ENCODE measurements at places on chromosomes 13 and 19.

DNA sequence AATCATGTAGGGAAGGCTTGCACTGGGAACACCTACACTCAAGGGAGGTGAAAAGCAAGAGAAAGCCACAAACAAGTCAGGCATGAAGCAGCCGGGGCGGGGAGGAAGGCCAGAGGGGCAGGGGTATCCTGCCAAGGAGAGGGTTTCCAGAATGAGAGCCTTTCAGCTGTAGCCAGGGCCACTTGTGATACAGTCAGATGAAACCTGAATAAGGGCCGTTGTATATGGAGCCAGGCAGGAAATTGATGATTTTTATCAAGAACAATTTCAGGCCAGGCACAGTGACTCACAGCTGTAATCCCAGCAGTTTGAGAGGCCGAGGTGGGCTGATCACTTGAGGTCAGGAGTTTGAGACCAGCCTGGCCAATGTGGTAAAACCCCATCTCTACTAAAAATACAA, 4.4 kb downstream of the TRPM4 start:
- no peak for DNase-seq

- no peak for DNase-seq
These were observed 11.9 kb upstream of the PRKD2 start for GRCh38 chr19:46728693-46729339.

- DNase-seq = no peak
These were observed 320.1 kb upstream of the MAB21L1 start for GRCh38 chr13:35796623-35797022.

- DNase-seq = no peak
These were observed 56.4 kb downstream of the IER2 start for GRCh38 chr19:13206587-13206986.

- DNase-seq = no peak
These were observed at the start of gene ZNF556 for GRCh38 chr19:2867025-2867991. Gene ZNF556, plus strand, starts transcription at chr19:2867335. Its CDS starts 87 bp downstream, at chr19:2867422.

- no peak for DNase-seq
These were observed 18.7 kb upstream of the CRYL1 start for GRCh38 chr13:20544201-20544923.

- no peak for DNase-seq
These were observed 23.0 kb upstream of the CEACAM4 start for GRCh38 chr19:41649827-41650226.

DNA sequence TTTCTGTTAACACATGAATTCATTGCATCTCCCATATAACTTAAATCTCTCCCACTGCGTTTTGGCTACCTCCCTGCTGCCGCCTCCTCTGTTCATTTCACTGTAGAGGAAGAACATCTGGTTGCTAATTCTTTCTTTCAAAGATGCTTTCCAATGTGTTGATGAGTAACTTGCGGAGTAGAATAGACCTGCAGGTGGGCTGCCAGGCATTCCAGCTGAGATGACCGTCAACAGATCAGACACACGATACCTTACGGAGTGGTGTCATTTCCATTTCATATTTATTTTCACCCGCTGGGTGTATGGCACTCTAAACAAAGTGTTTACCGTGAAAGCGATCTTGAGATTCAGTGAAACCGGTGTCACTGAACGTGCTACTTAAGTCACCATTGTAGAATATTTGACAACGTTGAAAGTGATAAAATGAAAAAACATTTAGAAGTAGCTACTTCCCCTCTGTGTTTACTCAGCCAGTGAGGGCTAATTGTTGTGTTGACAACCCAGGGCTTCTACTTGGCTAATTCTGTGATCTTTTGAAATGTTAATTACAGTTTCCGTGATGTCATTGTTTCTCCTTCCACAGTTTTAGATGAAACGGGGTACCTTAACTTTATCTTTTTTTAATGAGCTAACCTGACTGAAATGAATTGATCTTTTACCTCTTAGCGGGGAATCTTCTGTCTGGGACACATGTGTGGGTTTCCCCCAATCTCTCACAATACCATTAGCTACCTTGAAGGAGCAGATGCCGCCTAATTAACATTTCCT, 228.5 kb upstream of the ARGLU1 start:
- no peak for DNase-seq

DNA sequence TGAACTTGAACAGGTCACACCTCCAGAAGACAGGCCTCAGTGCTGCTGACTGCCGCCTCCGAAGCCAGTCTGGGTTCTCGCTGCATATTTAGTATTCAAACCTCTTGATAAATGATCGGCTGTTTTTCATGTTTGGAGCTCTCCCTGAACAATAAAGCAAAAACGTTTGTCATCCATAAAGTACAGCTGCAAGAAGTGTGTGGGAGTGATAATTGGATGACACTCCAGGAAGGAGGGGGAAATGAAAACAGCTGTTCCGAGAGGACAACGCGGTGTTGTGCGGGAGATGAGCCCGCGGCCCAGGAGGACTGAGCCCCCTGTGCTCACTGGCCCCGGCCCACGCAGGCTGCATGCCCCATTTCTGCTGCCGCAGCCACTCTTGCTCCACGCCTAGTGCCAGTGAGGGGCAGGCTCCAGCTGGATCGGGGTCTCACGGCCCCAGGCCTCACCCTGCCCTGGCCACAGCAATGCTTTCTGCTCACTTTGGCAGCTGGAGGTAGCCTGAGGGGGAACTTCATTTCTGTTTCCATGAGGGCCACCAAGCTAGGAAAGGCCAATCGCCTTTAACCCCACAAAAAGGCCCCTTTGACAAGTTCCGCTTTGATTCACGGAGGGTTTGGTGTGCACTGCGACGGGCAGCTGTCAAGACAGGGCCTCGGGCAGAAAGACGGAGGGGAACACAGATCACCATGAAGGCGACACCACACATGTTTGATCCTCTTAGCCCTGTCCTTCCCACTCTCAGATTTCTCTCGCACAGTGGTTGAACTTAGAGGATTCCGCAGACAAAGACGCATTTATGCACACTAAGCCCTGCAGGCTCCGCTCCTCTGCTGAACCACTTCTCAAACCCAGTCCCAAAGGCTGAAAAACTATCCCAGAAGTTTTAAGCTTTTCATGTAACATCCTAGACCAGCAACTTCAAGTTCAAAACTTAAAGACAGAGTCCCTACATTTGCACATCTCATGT, 537.6 kb downstream of the EFNB2 start:
- DNase-seq = peak; percentile 77

DNA sequence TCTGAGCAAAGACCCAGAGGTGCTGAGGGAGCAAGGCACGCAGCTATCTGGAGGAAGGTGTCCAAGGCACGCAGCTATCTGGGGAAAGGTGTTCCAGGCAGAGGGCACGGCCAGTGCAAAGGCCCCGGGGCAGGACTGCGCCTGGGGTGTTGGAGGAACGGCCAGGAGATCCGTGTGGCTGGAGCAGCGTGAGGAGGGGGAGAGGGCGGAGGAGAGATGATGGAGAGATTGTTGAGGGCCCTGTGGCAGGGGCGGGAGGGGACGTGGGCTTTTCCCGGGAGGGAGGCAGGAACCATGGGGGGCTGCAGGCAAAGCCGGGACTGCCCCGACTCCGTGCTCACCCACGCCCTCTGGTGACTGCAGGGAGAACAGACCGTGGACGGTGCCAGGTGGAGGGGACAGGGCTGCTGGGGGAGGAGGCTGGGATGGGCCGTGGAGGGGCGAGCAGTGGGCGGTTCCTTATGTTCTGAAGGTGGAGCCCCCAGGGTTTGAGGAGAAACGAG, 13.3 kb upstream of the MISP start:
- DNase-seq = no peak

- DNase-seq = no peak
These were observed 8.4 kb upstream of the HTR2A start for GRCh38 chr13:46905249-46905648.

DNA sequence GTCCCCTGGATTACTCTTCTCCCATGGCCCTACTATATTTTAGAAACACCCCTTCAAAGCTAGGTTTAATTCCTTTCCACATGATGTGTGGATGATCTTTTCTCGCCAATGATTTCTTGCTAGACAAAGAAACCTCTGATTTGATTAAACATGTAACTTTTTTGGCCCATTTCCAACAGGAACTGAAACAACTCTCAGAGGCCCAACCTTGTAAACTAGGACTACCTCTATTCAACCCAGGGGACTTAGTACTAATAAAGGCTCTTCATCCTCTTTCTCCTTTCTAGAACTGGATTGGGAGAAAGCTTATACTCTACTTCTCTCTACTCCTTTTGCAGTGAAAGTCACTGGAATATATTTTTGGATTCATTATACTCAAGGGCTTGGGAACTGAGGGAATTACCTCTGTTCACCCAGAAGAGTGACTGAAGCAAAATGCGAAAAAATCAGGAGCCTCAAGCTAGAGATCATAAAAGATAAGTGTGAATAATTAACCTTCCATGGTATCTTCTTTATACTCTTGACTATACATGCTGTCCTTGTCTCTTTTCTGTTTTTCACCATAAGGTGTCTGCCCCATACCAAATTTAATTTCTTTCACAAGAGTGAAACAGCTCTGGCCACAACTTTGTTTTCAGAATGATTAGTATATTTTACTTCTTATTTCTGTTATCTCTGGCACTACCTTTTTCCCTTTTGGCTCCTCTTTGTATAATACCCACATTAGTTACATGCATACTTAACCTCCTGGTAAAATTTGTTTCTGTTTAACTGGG, 977.6 kb downstream of the SLITRK5 start:
- no peak for DNase-seq

DNA sequence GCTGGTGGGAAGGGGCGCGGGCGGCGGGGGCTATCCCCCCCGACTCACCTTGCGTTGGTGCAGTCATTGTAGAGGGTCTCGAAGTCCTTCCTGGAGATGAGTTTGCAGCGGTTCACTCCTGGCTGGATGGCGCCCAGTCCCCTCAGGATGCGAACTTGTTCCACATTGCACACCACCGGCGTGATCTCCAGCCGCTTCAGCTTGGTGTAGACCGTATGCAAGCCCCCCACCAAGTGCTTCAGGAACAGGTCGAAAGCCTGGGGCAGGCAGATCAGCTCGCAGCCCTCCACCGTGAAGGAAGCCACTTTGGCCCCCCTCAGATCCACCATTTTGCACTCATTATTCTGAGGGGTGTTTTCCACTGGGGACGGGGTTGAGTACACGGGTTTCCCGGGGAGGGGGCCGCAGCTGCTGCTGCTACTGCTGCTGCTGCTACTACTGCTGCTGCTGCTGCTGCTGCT, 1.1 kb downstream of the DACH1 start:
- no peak for DNase-seq

DNA sequence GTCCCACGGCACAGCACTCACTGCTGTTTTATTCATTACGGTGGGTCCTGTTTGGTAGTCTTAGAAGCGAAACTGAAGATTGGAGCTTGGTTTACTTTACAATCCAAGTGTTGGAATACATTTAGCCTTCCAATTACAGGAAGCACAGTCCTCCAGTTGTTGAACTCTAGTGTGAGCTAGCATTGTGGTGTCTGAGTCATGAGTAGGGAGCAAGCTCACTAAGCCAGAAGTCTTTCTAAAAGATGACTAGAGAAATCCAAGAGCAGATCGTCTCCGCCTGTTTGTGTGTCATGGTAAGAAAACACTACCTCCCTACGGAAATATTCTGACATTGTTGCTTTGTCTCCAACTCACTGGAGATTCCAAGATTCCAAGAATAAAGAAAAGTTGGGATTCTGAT, 10.1 kb upstream of the SHISA2 start:
- DNase-seq = no peak

GRCh38 chr19:4496304-4496703, 22.0 kb downstream of the PLIN4 start:
- DNase-seq = no peak

DNA sequence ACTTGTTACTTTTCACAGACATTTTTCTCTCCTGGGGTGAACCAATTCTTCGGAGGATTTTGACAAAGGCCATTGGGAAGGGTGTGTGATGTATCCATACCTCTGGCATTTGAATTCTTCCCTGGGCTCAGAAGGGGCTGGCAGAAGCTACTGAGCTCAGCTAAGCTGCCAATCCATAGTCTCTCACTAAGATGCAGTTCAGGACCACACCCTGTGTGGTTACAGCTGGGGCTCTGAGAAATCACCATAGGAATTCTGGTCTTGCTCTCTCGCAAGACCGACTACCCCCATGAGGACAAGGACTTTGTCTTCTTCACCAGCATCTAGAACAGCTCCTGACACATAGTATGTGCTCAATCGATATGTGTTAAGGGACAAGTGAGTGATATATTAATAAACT, 6.0 kb downstream of the C13orf42 start:
- no peak for DNase-seq

DNA sequence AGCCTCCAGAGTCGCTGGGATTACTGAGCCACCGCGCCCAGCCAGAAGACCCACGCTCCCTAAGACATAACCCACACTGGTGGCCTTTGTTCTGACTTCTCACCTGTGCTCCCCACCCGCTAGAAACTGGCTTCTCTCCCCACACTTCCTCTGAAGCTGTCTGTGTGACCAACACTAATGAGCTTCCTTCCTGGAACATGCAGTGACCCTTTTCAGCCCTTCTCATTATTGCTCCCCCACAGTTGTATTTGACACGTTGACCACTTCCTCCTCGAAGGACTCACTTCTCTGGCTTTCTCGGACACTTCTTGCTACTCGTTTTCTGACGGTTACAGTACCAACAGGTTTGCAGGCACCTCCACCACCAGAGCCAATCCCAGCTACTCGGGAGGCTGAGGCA, 10.9 kb downstream of the NCR1 start:
- no peak for DNase-seq

DNA sequence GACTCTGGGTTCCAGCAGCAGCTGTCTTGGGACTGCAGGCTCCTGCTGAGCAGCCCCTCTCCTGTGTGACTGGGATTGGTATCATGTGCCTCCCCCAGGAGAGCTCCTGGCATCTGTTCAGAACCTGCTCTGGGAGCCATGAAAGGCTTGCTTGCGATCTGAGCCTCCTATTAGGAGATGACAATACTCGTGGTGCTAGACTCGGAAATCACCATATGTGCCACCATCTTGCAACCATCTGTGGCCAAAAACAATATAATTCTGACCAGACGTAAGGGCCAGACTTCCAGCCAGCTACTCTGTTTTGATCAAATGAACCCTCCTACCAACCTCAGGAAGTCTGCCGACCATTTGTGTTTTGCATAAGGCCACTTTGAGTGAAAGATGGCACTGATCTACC, 484.7 kb downstream of the IRS2 start:
- no peak for DNase-seq

DNA sequence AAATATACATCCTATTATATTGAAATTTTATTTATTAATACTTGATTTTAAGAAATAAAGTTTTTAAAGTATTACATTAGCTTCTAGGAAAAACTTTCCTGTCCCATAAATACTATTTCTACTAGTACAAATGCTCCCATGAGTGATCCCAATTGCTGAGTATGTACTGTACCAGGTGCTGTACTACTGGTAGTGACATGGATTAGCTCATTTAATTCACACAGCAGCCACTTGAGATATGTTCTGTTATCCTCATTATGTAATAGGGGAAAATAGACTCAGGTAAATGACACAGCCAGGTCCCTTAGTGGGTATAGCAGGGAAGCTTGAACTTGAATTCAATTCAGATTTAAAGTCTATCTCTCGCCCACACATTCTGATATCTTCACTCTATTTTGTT, 363.1 kb downstream of the FGF14 start:
- DNase-seq = no peak

- no peak for DNase-seq
These were observed 26.8 kb upstream of the ALOX5AP start for GRCh38 chr13:30708541-30708940.
